ENCODE measurements at places on chromosomes 11 and 22.

DNA sequence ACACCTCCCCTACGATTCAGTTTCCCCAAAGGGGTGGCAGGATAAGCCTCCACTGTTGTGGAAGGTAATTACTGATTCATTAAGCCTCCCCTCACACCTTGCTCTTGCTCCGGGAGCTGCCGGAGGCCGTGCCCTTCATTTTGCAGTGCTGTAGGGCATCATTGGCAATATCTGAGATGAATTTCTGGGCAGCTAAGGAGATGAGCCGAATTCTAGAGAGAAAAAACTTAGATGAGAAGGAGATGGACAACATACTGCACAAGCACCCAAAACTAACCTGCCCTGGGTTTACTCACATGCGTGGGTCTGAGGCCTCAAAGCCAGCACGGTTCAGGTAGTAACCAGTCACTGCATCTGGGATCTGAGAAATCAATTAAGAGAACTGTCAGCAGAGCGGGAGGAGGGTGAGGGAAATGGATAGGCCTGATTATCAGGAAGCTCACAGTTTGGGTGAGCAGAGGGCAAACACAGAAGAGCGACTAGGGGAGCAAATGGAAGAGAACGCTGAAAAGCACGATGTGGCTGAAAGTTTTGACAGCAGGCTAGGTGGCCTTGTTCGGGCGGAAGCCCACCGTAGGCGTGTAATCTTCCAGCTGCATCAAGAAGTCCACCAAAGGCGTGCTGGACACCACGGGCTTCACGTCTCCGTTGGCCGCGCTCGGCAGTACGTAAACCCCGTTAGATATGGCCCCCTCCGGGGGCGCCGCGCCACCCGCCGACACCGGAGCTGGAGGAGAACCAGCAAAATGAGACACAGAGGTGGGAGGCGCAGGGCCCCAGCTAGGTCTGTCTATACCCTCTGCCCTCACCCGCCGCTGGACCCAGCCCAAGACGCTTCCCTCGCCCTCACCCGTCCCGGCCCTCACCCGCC lies 689 bp downstream of the TAF10 start:
- peak; percentile 12 for DNase-seq

- DNase-seq, result no peak
Observed at GRCh38 chr11:57167125-57167846, 14.5 kb upstream of the LRRC55 start.

DNA sequence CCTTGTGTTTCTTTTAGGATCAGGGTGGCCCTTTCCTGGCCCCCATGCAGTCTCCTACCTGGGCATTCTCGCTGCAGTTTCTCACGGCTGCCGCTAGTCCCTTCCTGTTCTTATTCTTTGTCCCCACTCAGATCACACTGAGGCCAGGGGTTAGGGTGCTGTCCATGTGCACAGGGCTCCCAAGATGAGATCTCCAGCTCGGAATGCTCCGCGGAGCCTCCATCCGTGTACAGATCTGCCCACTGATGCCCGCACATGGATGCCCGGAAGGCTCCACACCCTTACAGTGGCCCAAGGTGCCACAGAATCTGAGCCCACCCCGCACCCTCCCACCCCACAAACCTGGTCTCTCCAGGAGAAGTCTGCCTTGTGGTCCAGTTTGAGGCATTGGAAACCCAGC lies 457.3 kb downstream of the TBC1D22A start:
- DNase-seq, result no peak

DNA sequence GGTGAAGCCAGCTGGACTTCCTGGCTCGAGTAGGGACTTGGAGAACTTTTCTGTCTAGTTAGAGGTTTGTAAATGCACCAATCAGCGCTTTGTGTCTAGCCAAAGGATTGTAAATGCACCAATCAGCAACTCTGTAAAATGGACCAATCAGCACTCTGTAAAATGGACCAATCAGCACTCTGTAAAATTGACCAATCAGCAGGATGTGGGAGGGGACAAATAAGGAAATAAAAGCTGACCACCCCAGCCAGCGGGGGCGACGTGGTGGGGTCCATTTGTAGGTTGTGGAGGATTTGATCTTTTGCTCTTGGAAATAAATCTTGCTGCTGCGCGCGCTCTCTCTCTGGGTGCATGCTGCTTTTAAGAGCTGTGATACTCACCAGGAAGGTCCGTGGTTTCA lies 202.9 kb downstream of the MIAT start:
- no peak for DNase-seq

GRCh38 chr11:119685111-119685746 lies 43.8 kb downstream of the NECTIN1 start:
- no peak for DNase-seq

All from NCI-H1092 treated with DMSO at 0.1 percent for 48 hours (cell line).